CD4-positive, alpha-beta T cell treated with Interleukin-6 at 100 ng/mL for 8 hours (primary cell): ENCODE measurements at places on chromosomes 7 and 10.

GRCh38 chr7:100602889-100603725, 944 bp downstream of the PCOLCE start:
- DNase-seq = no peak

DNA sequence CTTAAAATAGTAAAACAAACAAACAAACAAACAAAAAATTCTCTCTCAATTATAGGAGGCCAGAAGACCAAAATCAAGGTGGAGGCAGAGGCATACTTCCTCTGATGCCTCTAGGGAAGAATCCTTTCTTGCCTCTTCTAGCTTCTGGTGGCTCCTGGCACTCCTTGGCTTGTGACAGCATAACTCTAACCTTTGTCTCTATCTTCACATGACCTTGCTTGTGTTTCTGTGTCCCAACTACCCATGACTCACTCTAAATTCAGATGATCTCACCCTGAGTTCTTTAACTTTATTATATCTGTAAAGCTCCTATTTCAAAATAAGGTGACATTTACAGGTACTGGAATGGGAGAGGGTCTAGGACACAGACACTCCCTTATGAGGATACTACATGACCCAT, 88.3 kb upstream of the ANTXRL start:
- no peak for DNase-seq

- no peak for DNase-seq
Measured at GRCh38 chr7:3950249-3950648, 649.2 kb downstream of the SDK1 start.

DNA sequence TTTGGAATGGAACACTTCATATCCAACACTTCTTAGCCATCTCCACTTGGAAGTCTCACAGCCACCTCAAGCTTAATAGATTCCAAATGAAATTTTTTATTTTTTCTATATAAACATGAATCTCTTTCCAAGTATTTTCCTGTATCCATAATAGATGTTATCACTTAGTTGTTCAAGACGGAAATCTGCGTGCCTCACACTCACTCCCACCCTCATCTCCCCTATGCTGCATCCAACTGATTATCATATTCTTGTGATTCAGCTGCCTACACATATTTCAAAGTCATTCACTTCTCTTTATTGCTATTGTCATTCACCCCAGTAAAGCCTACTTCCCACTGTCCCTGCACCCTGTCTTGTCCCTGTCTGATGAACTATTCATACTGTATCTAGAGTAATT, 70.2 kb upstream of the MKX start:
- no peak for DNase-seq

GRCh38 chr10:104259456-104259855, 4.8 kb downstream of the GSTO1 start:
- no peak for DNase-seq

GRCh38 chr10:59561477-59562121, 148.1 kb downstream of the SLC16A9 start:
- no peak for DNase-seq

DNA sequence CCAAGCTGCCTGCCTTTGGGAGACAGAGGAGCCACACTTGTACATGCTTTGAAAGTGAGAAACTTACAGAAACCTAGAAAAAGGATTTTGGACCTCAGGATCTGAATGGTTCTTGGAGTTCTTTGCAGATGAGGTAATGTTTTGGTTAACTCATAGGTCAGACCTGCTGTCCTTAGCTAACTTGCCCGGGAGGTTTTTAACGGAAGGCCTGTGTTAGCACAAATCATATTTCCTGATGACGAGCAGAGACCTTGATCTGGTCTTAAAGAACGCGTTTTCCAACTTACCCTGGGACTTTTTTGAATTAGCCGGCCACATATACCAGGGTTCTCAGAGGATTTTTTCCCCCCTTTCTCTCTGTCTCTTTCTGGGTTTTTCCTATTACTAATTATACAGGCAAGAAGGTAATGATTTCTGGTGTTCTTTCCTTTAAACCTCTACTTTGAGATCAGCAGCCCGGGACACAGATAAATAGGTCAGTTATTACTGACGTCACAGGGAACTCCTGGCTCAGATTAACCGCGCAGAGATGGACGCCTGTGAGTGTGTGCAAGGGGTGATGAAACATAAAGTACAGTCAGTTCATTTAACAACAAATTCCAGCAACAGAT, 101.7 kb upstream of the KLF6 start:
- DNase-seq = no peak

GRCh38 chr10:83963446-83963845, 175.9 kb upstream of the GHITM start:
- DNase-seq = no peak

DNA sequence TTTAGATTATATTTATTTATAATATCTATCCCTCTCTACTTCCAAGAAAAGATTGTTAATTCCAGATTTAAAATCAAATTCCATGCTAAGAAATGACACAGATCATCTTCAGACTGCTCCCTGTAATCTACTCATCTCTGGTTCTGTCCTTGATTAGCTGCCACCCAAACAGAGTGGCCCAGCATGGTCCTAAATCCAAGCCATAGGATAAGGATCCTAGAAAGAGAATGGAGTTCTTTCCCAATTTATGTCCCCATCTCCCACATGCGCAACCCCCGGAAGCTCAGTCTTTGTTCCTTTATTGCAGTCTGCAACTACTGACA, 23.4 kb upstream of the HDAC9 start:
- DNase-seq = no peak
